ENCODE measurements at places on chromosomes 5 and 9.

- DNase-seq = no peak
- H3K27me3 ChIP-seq = no peaks in the 10 kb centered on the region
- H3K4me1 ChIP-seq = no peaks in the 10 kb centered on the region
- no peak overlapping the region for H3K27ac ChIP-seq
- no peak overlapping the region for H3K4me3 ChIP-seq
These were observed 1978.6 kb upstream of the CDH6 start for GRCh38 chr5:29214839-29215238.

GRCh38 chr9:36625006-36625615 lies 52.4 kb downstream of the MELK start:
- no peak for DNase-seq
- H3K4me1 ChIP-seq = no peaks in the 10 kb centered on the region
- H3K27me3 ChIP-seq = no peaks in the 10 kb centered on the region
- no peak overlapping the region for H3K27ac ChIP-seq

DNA sequence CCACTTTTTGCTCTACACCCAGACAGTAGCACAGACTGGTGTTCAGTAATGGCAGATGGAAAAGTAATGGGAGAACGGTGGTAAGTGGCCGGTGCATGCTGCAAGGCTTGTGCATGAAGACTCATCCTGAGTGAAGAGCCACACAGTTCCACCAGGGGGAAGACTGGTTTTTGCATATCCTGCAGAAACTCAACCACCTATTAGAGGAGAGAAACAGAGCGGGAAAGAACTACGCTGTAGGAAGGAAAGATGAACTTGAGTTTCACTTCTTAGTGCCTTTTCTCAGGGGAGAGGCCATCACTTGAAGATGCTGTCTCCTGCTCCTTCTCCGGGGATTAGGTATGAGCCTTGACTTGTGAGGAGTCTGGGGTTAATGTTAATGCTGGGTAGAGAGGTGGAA lies 9.4 kb upstream of the PRSS3 start:
- no peak overlapping the region for H3K27ac ChIP-seq
- DNase-seq = no peak

DNA sequence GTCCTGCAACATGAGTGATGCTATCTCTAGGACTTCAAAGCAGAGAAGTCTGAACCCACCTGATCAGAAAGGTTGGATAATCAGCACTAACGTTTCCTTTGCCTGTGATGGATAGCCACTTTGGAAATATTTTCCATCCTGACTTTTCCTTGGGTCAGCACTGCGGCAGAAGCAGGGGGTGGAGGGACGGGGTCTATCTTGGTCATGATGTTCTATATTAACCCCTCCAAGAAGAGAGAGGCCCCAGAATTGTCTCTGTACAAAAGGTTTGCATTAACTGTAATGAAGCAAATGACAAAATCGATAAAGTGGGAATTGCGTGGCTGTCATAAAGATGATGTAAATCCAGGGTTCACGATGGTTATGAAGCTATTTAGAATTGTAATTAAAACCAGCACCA lies 279.8 kb upstream of the PANK3 start:
- no peaks in the 10 kb centered on the region for H3K4me1 ChIP-seq
- DNase-seq = no peak
- peaks cover 2% of the 10 kb centered on the region for H3K27me3 ChIP-seq
- H3K4me3 ChIP-seq = no peak overlapping the region

- no peak overlapping the region for H3K27ac ChIP-seq
- no peaks in the 10 kb centered on the region for H3K27me3 ChIP-seq
- no peak for DNase-seq
These were observed 146.5 kb downstream of the PPP2R2B start for GRCh38 chr5:146731909-146732659.

- no peak overlapping the region for H3K4me3 ChIP-seq
- H3K27me3 ChIP-seq = peaks cover 7% of the 10 kb centered on the region
- no peak overlapping the region for H3K27ac ChIP-seq
These were observed 11.4 kb upstream of the IFNA14 start for GRCh38 chr9:21251190-21251589.

- H3K27ac ChIP-seq = no peak overlapping the region
- no peak overlapping the region for H3K4me3 ChIP-seq
- peaks cover 18% of the 10 kb centered on the region for H3K4me1 ChIP-seq
These were observed 307.0 kb downstream of the ARRDC3 start for GRCh38 chr5:91076138-91076537.

GRCh38 chr9:100286257-100286656 lies 66.5 kb downstream of the TEX10 start:
- H3K36me3 ChIP-seq = peaks cover 71% of the 10 kb centered on the region
- no peak overlapping the region for H3K27ac ChIP-seq
- no peaks in the 10 kb centered on the region for H3K27me3 ChIP-seq

- no peaks in the 10 kb centered on the region for H3K27me3 ChIP-seq
- no peak overlapping the region for H3K27ac ChIP-seq
- peaks cover 32% of the 10 kb centered on the region for H3K4me1 ChIP-seq
These were observed 12.1 kb downstream of the TGFBI start for GRCh38 chr5:136040746-136041415.

DNA sequence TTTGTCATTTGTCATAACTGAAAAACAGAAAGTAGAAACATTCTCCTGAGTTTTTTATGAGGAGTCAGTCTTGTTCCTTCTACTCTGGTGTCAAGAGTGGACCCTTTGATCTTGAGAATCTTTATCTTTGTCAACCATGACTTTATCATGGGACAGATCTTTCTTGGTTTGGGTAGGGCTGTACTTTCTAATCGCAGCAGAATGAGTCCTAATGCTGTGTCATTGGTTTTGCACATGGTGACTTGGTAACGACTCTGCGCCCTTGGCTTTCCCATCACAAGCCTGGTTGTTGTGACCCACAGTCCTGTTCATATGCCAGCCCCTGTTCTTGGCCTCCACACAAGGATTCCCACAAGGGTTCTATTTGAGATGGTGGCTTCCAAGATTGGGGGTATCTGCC lies 45.6 kb downstream of the AOPEP start:
- no peak overlapping the region for H3K4me3 ChIP-seq
- peaks cover 3% of the 10 kb centered on the region for H3K4me1 ChIP-seq
- H3K27me3 ChIP-seq = no peaks in the 10 kb centered on the region
- no peak overlapping the region for H3K27ac ChIP-seq

DNA sequence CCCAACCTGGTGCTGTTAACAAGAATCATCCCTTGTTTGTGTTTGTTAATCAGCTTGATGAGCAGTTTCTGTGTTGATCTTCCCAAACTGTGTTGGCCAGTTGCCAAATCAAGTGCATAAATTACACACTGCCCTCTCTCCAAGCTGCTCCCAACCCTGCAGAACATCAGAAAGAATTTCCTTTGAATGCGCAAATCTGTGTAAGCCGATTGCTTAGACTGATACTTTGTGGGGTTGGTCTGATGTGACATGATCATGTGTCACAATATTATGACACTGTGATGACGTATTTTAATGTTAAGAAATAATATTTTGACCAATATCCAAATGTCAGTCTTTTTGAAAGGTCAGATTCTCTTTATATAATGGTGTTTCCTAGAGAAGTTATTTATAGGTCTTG lies 766.4 kb upstream of the WWC1 start:
- H3K4me1 ChIP-seq = no peaks in the 10 kb centered on the region
- H3K36me3 ChIP-seq = no peaks in the 10 kb centered on the region
- no peak for DNase-seq
- no peak overlapping the region for H3K27ac ChIP-seq
- no peak overlapping the region for H3K4me3 ChIP-seq
- no peaks in the 10 kb centered on the region for H3K27me3 ChIP-seq

DNA sequence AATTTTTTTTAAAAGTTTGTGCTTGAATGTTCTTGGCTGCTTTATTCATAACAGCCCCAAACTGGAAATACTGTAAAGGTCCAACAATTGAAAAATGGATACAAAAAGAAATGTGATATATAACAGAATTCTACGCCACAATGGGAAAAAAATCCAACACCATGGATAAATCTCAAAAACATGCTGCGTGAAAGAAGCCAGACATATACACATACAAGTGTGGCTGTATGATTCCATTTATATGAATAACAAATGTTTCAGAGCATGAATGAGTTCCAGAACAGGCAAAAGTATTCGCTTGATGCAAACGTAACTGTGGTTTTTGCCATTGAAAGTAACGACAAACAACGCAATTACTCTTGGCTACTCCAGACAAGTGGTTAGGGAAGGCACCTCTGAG lies 7.2 kb upstream of the SFXN1 start:
- no peak overlapping the region for H3K4me3 ChIP-seq
- no peaks in the 10 kb centered on the region for H3K36me3 ChIP-seq
- peaks cover 23% of the 10 kb centered on the region for H3K4me1 ChIP-seq
- peak overlapping the region; percentile 66 for H3K27ac ChIP-seq

GRCh38 chr9:127755061-127756060 lies 20.3 kb upstream of the TOR2A start:
- DNase-seq = no peak
- H3K27ac ChIP-seq = no peak overlapping the region
- no peaks in the 10 kb centered on the region for H3K27me3 ChIP-seq

- no peak overlapping the region for H3K4me3 ChIP-seq
- no peaks in the 10 kb centered on the region for H3K27me3 ChIP-seq
- H3K4me1 ChIP-seq = peaks cover 15% of the 10 kb centered on the region
- H3K27ac ChIP-seq = no peak overlapping the region
- peaks cover 51% of the 10 kb centered on the region for H3K36me3 ChIP-seq
These were observed 18.5 kb downstream of the DDX31 start for GRCh38 chr9:132651259-132651658.

- no peak overlapping the region for H3K27ac ChIP-seq
- DNase-seq = no peak
- no peak overlapping the region for H3K4me3 ChIP-seq
- H3K27me3 ChIP-seq = no peaks in the 10 kb centered on the region
These were observed 80.6 kb downstream of the WNK2 start for GRCh38 chr9:93264338-93265125.

GRCh38 chr9:107330420-107330819 lies 47.3 kb downstream of the RAD23B start:
- no peaks in the 10 kb centered on the region for H3K27me3 ChIP-seq
- H3K27ac ChIP-seq = no peak overlapping the region
- H3K36me3 ChIP-seq = peaks cover 88% of the 10 kb centered on the region
- no peak overlapping the region for H3K4me3 ChIP-seq

GRCh38 chr5:96324708-96325107 lies 108.3 kb downstream of the PCSK1 start:
- H3K4me1 ChIP-seq = peaks cover 1% of the 10 kb centered on the region
- no peak for DNase-seq
- H3K36me3 ChIP-seq = no peaks in the 10 kb centered on the region
- peaks cover 8% of the 10 kb centered on the region for H3K27me3 ChIP-seq
- H3K4me3 ChIP-seq = no peak overlapping the region

- H3K27ac ChIP-seq = no peak overlapping the region
- H3K27me3 ChIP-seq = no peaks in the 10 kb centered on the region
- H3K4me1 ChIP-seq = no peaks in the 10 kb centered on the region
- no peak overlapping the region for H3K4me3 ChIP-seq
- DNase-seq = no peak
These were observed 71.8 kb downstream of the KIAA1958 start for GRCh38 chr9:112558476-112558875.

GRCh38 chr5:158485047-158485446 lies 614.7 kb downstream of the EBF1 start:
- no peak overlapping the region for H3K27ac ChIP-seq
- no peaks in the 10 kb centered on the region for H3K4me1 ChIP-seq
- no peaks in the 10 kb centered on the region for H3K36me3 ChIP-seq
- no peak overlapping the region for H3K4me3 ChIP-seq
- H3K27me3 ChIP-seq = peaks cover 1% of the 10 kb centered on the region

- DNase-seq = no peak
- no peak overlapping the region for H3K4me3 ChIP-seq
- H3K36me3 ChIP-seq = no peaks in the 10 kb centered on the region
These were observed 410.8 kb upstream of the MEF2C start for GRCh38 chr5:89293810-89294209.

DNA sequence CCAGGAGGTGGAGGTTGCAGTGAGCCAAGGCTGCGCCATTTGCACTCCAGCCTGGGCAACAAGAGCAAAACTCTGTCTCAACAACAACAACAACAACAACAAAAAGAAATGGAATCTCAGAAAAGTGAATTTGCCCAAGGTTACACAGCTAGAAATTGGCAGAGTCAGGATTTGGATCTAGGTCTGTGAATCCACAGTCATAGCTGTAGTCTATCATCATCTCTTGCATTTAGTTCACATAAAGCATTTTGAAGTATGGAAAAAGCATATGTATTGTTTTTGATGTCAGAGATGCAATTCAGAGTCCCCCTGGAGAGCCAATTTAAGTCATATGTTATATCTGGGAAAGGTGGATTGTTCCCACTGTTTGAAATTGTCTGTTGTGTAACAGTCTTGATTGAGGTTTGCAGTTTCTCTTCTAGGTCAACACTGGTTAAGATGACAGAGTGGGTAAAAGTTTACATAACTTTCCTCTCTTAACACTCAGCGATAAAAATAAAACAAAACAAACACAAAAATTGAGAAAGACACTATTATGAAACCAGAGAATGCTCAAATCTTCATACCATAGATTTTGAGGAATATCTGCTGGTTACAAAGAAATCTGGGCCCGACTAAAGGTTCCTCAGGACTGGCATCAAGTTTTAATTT lies 21.5 kb upstream of the GPR21 start:
- no peak overlapping the region for H3K27ac ChIP-seq
- peaks cover 46% of the 10 kb centered on the region for H3K36me3 ChIP-seq
- H3K4me1 ChIP-seq = no peaks in the 10 kb centered on the region
- no peak for DNase-seq
- no peaks in the 10 kb centered on the region for H3K27me3 ChIP-seq
- H3K4me3 ChIP-seq = no peak overlapping the region

DNA sequence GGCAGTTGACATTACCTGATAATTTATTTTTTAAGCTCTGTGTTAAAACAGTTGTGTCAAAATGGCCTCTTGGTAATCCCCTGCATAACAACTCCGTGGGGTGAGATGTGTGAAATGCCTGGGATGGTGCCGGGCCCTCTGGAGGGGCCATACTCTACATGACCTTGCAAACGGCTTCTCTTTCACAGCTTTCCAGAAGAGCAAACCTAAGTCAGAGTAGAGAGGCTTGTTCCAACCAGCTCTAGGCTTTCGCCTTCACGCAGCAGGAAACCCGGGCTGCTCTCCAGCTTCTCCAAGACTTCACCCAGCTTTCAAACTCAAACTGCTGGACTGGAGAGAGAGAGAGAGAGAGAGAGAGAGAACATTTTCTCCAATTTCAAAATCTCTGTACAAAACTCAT lies 120.1 kb downstream of the SNX18 start:
- no peak overlapping the region for H3K4me3 ChIP-seq
- peaks cover 13% of the 10 kb centered on the region for H3K4me1 ChIP-seq
- H3K27me3 ChIP-seq = no peaks in the 10 kb centered on the region
- no peaks in the 10 kb centered on the region for H3K36me3 ChIP-seq

GRCh38 chr9:137040568-137040967 lies 5.4 kb downstream of the NPDC1 start:
- H3K36me3 ChIP-seq = no peaks in the 10 kb centered on the region
- H3K27me3 ChIP-seq = peaks cover 19% of the 10 kb centered on the region
- H3K27ac ChIP-seq = no peak overlapping the region
- H3K4me1 ChIP-seq = peaks cover 16% of the 10 kb centered on the region
- DNase-seq = no peak

- H3K4me3 ChIP-seq = no peak overlapping the region
- no peak overlapping the region for H3K27ac ChIP-seq
- no peak for DNase-seq
- peaks cover 6% of the 10 kb centered on the region for H3K4me1 ChIP-seq
- H3K36me3 ChIP-seq = peaks cover 11% of the 10 kb centered on the region
These were observed 6.8 kb upstream of the TOR2A start for GRCh38 chr9:127741831-127742434.

GRCh38 chr5:32100230-32100629 lies 73.9 kb downstream of the GOLPH3 start:
- DNase-seq = no peak
- H3K36me3 ChIP-seq = peaks cover 17% of the 10 kb centered on the region
- H3K4me1 ChIP-seq = no peaks in the 10 kb centered on the region

- no peak overlapping the region for H3K4me3 ChIP-seq
- no peaks in the 10 kb centered on the region for H3K36me3 ChIP-seq
- no peaks in the 10 kb centered on the region for H3K4me1 ChIP-seq
- no peak overlapping the region for H3K27ac ChIP-seq
- H3K27me3 ChIP-seq = no peaks in the 10 kb centered on the region
- no peak for DNase-seq
These were observed 252.6 kb downstream of the ACTL7B start for GRCh38 chr9:108603141-108603540.
